Stimulated activated CD4-positive, alpha-beta T cell treated with anti-CD3 and anti-CD28 coated beads, Interleukin-15, amount 100 ng/mL, for 24 hours (primary cell): ENCODE measurements at places on chromosomes 5 and 9.

DNA sequence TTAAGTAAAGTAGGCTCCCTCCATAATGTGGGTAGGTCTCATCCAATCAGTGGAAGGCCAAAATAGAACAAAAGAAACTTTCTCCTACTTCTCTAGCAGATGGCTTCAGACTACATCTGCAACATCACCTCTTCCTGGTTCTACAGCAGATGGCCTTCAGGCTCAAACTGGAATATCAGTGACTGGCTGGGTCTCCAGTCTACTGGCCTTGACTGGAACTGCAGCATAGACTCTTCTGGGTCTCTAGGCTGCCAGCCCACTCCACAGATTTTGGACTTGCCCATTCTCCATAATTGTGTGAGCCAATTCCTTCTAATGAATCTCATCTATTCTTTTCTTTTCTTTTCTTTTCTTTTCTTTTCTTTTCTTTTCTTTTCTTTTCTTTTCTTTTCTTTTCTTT is 64.8 kb downstream of the ACER2 start:
- no peak for DNase-seq

DNA sequence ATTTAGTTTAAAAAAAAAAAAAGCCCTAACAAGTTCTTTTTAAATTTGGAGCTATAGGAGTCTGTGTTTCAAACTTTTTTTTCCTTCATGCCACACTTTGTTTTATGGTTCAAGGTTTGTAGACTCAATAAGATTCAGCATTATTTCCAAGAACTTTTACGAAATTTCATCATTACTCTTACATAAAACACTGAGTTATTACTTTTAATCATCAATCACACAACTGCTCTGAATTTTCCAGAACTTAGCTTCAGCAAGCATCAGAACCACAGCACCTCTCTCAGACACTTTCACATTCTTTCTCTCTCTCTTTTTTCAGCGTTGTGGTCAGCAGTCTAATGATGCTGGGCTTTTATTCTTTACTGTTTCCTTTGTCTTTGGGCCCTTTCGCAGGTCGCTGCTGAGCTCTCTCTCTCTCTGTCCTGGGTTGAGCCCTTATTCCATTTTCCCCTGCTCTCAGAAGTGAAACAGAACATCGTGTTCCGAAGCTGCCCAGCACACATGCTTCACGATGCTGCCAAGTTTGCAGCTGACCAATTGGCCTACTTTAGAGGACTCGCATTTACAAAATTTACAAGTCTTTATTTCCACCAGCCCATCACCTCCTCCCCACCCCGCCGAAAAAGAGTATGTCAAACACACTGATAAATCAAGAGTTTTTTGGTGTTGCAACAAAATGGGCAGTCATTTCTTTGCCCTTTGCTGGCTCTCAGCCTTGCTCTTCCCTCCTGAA is 44.6 kb upstream of the PIK3R1 start:
- no peak for DNase-seq

DNA sequence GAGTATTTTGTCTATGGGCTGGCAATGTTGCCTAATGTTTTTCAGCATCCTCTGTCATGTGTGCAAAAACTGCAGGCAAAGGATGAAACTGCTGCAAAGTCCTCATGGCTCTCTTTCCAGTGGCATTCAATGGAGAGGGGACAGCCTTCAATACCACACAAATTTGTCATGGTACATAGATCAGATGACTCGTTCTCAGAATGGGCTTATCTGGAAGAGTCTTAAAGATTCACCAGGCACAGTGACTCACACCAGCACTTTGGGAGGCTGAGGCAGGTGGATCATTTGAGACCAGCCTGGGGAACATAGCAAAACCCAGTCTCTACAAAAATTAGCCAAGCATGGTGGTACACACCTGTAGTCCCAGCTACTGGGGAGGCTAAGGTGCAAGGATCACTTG is 5.3 kb downstream of the CDKN2AIPNL start:
- DNase-seq, result peak; percentile 11

DNA sequence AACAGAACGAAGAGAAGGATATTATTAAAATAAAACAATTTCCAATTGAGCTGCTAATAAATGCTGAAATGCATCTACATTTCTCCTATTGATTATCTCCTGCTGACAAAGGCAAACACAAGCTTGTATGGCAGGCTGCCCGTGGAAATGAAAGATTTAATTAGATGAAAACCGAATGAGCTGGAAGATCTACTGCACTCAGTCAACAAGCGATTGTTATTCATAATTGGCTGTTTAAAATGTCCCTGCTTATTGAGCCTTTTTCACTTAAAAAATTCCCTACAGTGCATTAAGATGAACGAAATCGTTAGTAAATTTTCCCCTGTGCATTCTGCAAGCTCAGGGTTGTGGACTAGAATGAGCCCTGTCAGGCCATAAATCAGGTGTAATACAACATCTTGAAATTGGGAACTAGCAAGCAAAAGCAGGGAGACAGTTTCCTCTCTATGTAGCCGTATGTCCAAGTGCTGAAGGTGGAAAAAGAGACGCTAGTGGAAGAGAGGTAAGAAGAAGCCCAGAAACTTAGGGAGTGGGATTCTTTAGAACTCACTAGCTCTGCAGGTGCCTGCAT is 28.5 kb upstream of the KIF4B start:
- no peak for DNase-seq

GRCh38 chr5:158698023-158698639 is 401.6 kb downstream of the EBF1 start:
- DNase-seq, result no peak

DNA sequence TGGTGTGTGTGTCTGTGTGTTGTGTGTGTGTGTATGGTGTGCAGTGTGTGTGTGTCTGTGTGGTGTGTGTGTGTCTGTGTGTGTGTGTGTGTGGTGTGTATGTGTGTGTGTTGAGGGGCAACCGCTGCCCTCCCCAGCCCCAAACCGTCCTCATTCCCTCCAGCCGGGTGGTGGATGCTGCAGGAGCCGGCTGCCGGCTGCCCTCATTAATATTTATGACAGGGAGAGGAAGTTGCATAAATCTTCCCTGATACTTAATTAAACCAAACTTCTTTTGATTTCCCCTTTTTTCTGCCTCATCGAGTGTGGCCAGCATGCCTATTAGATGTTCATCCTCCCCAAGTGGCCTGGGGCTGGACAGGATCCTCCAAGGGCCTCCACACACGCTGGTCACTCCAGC is 121.4 kb upstream of the MVB12B start:
- DNase-seq, result no peak

DNA sequence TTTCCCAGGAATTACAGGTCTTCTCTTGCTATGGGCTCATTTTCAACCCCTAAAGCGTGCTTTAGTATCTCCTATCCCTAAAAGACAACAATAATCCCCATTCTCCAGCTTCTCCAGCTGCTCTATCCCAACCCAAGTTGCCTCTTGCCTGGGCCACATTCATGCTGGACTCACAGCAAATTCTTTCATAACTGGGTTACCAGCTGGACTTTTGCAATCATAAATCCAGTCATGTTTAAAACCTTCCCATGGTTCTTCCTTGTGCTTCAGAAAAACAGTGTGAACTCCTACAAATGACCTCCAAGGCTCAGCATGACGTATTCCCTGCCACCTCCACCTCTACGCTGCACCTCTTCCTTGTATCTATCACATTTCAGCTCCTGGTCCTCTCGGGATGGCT is 346.9 kb downstream of the GADD45G start:
- no peak for DNase-seq

GRCh38 chr5:33337637-33337992 is 103.2 kb upstream of the TARS1 start:
- DNase-seq, result no peak

GRCh38 chr5:6743161-6743560 is 29.9 kb downstream of the TENT4A start:
- DNase-seq, result no peak

GRCh38 chr5:127306036-127306435 is 15.4 kb downstream of the MEGF10 start:
- DNase-seq, result no peak
